ENCODE measurements at places on chromosomes 1 and 21. TPM values are rescaled to one million over a fixed set of nuclear protein-coding genes. Genes with fewer than 3 reads are reported as not detected.

Gene C1QC
- 295 TPM for total RNA-seq

Gene PLEKHN1
- total RNA-seq: 1.2 TPM

Gene TINAGL1
- 506 TPM for total RNA-seq

Gene RGS13
- total RNA-seq: 1.5 TPM

Gene APCS
- not detected for total RNA-seq

Gene DNAJB4
- total RNA-seq: 137 TPM

Gene WDR64
- total RNA-seq: not detected

Gene NUP210L
- total RNA-seq: 0.12 TPM

Gene COL6A1
- 458 TPM for total RNA-seq

GRCh38 chr1:154682254-154682653, 74.3 kb upstream of the ADAR start:
- DNase-seq: no peak

DNA sequence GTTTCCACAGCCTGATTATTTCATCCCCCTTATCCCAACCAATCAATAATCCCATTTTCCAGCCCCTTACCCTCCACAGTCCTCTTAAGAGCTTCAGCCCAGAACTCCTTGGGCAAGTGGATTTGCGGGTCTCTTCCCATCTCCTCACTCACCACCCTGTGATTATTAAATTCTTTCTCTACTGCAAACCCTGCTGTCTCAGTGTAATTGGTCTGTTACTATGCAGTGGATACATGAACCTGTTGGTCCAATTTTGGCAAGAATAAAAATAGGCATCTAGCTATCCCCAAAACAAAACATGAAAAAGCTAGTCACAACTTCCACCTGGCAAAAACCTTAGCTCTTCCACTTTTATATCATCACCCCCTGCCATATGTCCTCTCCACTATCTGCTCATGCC, 36.2 kb upstream of the TNFSF4 start:
- DNase-seq: no peak

- peak; percentile 81 for DNase-seq
These were observed 363.0 kb downstream of the SETD4 start for GRCh38 chr21:35697321-35697808.

DNA sequence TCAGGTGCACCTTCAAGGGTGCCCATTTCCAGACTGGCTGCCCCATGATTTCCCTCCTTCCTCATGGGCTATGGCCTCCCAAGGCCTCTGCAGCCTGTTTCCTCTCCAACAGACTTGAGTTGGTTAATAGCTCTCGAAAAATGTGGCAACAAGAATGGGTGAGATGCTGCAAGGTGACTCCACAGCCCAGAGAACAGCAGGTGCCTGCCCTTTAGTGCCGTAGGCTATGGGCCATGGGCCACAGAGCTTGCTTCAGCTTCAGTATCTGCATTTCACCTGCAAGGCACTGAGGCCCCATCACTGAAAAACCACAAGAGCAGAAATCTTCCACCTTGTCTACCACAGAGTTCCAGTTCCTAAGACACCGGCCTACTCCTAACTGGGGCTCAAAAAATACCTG, 122.0 kb downstream of the ETS2 start:
- DNase-seq: no peak

- DNase-seq: no peak
These were observed 31.7 kb upstream of the HAO2 start for GRCh38 chr1:119336848-119337247.

GRCh38 chr1:231522038-231522437, 6.4 kb upstream of the TSNAX start:
- DNase-seq: no peak

- DNase-seq: no peak
These were observed 3.2 kb upstream of the LEMD1 start for GRCh38 chr1:205424901-205425600.

- no peak for DNase-seq
These were observed 25.6 kb downstream of the RNF187 start for GRCh38 chr1:228512781-228513198.

- DNase-seq: peak; percentile 74
These were observed 975.7 kb upstream of the ADGRL4 start for GRCh38 chr1:79982211-79982610.

DNA sequence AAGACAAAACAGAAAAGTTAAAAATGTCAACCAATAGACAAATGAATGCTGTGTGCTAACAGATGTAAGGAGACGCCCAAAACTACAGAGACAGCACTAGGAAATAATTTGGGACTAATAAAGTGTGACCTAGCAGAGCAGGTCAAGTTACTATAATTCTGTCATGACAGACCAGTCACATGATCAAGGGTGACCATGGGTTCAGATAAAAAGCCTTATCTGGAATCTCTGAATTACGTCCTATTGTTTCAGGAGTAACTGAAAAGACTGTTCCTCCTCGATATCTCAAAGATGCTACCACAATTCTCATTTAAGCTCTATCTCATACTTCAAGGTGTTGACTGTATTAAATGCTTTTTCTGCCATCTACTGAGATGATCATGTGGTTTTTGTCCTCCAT, 31.6 kb downstream of the PARP1 start:
- no peak for DNase-seq

- DNase-seq: no peak
These were observed 80.1 kb downstream of the HMGB4 start for GRCh38 chr1:33943978-33944377.

DNA sequence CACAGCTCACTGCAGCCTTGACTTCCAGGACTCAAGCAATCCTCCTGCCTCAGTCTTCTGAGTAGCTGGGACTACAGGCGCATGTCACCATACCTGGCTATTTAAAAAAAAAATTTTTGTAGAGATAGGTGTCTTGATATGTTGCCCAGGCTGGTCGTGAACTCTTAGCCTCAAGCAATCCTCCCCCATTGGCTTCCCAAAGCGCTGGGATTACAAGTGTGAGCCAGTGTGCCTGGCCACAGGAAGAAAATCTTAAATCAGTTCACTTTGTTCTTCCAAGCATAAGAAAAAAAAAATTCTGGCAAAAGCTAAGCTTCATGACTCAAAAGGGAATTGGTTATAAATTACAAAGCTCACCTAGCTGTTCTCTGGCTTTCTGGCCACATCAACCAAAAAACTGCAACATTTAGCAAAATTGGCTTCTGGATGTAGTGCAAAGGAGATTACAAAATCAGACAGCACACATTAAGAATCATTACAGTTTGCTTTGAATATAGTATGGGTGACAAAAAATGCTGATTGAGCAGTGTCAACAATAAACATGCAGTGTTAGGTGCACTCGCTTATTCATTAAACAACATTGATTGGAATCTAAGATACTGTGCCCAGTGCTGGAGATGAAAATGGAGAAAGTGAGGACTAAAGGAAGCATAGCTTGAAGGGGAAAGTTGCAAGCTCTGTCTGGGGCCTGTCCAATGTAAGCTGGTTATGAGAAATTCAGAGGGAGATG, 76.7 kb downstream of the KCTD3 start:
- no peak for DNase-seq

- DNase-seq: no peak
These were observed 2.6 kb downstream of the PABPC4 start for GRCh38 chr1:39573736-39574624.

DNA sequence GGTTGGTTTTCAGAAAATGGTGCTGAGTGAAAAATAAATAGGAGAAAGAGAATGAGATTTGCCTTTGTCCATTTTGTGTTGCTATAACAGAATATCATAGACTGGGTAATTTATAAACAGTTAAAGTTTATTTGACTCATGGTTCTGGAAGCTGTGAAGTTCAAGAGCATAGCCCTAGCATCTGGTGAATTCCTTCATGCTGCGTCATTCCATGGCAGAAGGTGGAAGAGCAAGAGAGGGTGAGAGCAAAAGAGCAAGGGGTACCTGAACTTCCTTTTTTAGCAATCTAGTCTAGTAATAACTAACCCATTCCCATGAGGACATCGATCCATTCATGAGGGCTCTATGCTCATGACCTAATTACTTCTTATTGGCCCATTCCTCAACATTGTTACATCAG, 209.1 kb upstream of the ZP4 start:
- no peak for DNase-seq

GRCh38 chr1:207805841-207806421, 54.1 kb downstream of the CD46 start:
- DNase-seq: peak; percentile 91

DNA sequence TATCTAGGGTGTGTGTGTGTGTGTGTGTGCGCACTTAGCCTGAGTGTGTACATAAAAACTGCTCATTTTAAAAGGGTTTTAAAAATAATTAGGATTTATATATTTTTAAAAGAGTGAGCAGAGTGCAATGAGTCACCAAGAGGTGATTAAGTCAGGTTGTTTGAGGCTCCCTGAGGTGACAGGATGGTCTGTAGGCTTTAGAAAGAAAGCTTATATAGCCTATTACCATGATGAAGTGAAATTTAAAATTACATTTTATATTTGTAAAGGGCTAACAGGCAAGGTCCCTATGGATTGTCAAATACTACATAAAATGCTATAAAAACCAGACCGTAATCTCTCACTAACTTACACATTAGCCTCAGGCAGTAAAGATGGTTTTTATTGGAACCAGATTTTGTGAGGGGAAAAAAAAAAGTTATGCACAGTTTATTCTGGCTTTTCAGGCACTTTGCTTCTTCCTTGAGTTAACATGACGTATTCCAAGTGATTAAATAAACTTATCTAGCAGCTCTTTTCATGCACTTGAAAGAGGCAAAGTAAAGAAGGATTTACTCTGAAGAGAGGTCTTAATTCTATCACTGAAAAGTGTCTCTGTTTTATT, 711.7 kb upstream of the PTBP2 start:
- no peak for DNase-seq

GRCh38 chr1:117210831-117211261, at the start of gene VTCN1:
Gene VTCN1 (minus strand): TSS chr1:117210927. CDS start chr1:117210855, 72 bp downstream.
- no peak for DNase-seq

DNA sequence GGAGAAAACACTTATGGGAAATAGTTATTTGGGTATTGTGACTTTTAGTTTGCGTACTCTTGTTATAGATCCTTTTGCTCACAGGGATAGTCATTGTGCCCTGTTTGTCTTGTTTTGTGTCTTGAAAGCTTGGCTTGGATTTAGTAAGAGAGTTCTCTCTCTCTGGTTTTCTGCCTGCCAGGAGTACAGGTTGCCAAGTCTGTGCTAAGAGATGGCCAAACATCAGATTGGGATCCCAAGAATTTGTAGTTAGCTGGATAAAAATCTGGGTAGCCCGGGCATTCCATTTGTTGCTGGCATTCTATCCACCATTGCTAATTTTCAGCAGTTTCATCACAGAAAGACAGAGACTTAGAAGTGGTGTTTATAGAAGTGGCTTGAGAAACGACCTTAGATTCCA, 222.2 kb downstream of the NRIP1 start:
- DNase-seq: no peak

Data from aorta (tissue), 5 donors.